ENCODE measurements at places on chromosomes 5 and 9.

- no peak for DNase-seq
Measured at GRCh38 chr5:6950860-6951259, 237.6 kb downstream of the TENT4A start.

DNA sequence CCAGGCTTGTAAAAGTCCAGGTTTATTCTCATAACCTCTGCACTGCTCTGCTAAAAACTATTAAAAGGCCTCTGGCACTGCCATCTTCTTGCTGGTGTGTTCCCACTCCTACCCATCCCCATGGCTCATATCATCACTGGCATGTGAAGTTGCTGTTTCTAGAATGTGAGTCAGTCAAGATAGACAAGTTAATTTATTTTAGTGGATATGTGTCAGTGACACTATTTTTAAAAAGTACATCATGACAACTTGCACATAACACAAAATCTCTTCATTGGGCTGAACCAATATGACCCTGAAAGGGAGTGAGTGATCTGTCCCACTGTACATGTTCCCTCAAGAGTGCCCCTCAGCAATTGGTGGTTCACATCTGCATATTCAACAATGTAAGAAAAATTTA, 299.7 kb downstream of the NFIB start:
- no peak for DNase-seq

- peak; percentile 46 for DNase-seq
Measured at GRCh38 chr9:97983589-97984187, 547 bp downstream of the ANP32B start.

DNA sequence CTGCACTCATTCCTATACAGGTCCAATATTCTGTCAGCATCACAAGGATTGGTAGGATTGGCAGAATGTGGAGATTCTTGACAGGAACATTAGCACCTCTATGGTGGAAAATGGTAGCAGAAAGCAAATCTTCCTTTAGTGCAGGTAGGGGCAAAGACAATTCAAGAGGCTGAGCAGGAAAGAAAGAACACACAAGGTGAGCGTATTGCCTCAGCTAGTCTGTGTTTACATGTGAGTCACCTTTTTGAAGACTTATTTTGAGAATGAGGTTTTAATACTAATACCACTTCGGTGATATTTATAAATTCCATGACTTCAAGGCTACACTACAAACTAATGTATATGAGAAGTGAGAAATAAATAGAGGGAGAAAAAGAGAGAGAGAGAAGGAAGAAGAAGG, 717.0 kb downstream of the BRINP1 start:
- DNase-seq, result no peak

GRCh38 chr5:159971931-159972461, 36.9 kb upstream of the TTC1 start:
- peak; percentile 45 for DNase-seq

- no peak for DNase-seq
Measured at GRCh38 chr9:29289365-29289764, 1716.1 kb upstream of the C9orf72 start.

DNA sequence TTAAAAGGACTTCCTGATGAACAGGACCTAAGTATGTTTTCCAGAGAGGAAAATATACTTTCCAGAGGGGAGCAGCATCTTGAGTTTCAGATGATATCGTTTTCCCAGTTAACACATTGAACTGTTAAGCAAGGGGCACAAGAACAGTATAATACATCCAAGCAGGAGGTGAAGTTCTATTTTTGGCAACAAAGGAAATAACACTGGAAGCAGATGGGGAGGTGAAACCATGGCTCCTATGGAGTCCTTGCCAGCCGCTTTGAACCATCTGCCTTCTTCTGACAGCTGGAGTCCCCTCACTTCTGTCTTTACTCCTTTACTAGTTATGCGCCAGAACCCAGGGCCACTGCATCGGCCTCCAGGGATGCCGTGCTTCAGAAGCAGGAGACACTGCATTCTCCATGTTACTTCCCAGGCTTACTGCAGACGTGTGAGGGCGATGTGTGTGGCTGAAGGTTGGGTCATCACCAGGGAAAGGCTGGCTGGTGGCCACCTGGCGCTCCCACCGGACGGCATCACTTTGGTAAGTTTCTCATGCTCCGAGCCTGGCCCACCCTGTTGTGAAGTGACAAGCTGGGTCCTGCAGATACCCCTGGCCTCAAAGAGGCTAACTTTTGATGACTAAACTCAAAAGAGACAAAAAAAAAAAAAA, 77.8 kb downstream of the TTLL11 start:
- DNase-seq, result no peak

DNA sequence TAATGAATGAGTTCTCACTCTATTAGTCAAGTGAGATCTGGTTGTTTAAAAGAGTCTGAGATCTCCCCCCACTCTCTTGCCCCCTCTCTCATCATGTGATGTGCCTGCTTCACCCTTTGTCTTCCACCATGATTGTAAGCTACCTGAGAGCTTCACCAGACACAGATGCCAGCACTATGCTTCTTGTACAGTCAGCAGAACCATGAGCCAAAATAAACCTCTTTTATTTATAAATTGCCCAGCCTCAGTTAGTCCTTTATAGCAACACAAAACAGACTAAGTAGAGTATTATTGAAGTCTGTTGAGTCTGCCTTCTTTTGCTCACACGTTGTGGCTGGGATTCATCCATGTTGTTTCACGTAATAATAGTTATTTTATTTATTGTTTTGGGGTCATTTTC, 14.3 kb downstream of the CYSTM1 start:
- no peak for DNase-seq

DNA sequence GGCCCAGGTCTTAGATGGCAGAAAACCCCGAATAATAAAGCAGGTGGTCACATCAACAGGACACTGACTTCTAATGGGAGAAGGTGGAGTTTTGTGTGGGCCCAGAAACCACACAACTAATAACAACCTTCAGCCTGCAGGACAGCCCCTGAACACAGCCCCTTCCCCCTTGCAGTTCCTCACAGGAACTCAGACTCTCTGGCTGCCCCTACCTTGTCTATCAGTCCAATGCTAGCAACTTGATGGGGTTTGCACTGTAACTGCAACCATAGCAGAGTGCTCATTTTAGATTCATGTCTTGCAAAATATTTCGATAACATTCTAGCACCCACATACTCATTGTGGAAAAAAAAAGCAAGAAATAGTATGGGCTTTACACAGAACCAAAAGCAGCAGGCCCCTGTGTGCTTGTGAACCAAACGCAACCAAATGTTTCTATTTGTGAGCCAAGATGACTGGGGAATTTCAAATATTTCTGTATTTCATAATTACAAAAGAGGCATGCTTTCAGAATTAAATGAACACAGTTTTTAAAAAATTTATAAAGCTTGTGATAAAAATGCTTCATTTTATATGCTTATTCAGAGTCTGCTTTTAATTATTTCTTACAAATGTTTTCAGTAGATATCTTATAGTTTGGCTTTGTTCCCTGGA, 62.7 kb upstream of the PDE4D start:
- DNase-seq, result no peak
